ENCODE measurements at places on chromosomes 4 and X.

- DNase-seq: no peak
These were observed 5.0 kb upstream of the MSANTD1 start for GRCh38 chr4:3244002-3244401.

DNA sequence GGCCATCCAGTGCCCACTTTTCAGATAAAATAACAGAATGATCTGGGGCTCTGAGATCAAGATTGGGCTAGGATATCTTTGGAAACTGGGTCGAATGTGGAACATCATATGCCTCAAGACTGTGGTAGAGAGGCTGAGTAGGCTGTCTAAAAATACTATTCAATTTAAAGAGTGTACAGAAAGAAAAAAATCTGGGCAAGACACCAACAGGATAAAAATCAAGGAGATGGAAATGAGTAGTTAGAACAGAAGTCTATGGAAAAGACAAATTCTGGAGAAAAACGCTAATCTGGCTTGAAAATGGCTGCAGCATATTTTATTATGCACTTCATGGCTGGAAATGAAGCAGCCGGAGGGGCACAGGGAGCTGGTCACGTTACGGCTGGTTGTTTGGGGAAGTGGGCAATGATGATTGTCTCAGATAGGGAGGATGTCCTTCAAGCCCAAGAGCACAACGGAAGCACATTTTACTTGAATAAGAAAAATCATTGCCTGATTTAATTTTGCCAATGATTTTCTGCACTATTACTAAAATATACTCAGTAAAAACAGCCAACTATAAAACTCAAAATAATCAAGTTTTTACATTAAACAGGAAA, 27.1 kb upstream of the MAPK10 start:
- no peak for DNase-seq

GRCh38 chr4:143435955-143436354, 77.5 kb upstream of the SMARCA5 start:
- DNase-seq: no peak

DNA sequence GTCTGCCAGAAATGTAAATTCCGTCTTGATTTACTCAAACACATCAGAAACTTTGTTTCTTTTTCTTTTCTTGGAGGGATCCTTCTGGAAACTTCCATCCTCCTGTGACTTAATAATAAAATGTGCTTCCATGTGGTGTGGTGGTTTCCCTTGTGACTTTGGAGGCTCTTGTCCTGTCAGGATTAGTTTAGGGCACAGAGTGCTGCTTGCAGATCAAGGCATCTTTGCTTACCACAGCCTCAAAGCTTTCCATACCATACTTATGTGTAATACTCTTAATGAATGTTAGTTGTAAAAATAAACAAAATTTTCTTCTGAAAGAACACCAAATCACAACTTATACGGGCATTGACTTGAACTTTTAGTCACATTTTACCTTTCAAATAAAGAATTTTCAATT, 27.4 kb downstream of the GBA3 start:
- no peak for DNase-seq

- no peak for DNase-seq
These were observed 70.0 kb upstream of the TSPAN5 start for GRCh38 chr4:98728433-98728832.

GRCh38 chr4:184763150-184763780, 29.4 kb upstream of the CENPU start:
- no peak for DNase-seq

DNA sequence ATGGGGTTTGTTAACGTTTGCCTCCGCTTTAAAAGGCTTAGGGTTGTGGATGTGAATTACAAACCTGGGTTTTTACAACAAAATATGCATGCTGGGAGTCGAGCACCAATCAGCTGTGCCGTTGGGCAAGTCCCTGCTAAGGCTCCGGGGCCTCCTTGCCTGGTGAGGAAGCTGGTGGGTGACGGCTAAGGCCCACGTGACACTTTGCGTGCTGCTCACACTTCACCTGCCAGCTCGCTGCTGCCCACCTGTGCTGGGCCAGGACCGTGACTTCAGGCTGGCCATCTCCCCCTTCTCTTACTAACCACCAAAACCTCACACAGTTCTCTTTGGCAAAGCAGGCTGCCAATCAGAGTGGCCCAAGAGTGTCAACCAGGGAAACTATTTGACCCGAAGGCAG, 178.3 kb downstream of the AFAP1 start:
- DNase-seq: no peak

Measured in left colon (tissue), 2 donors.